ENCODE measurements at places on chromosomes 1 and 21. TPM values are rescaled to one million over a fixed set of nuclear protein-coding genes. Genes with fewer than 3 reads are reported as not detected.

- no peak overlapping the region for H3K4me3 ChIP-seq
- H3K27me3 ChIP-seq, result no peaks in the 10 kb centered on the region
- peaks cover 6% of the 10 kb centered on the region for H3K4me1 ChIP-seq
- no peak overlapping the region for H3K27ac ChIP-seq
Observed at GRCh38 chr1:193025218-193025617, 33.9 kb downstream of the UCHL5 start.

GRCh38 chr1:170864238-170864637 is 71.1 kb upstream of the MROH9 start:
- no peak overlapping the region for H3K4me3 ChIP-seq
- peaks cover 2% of the 10 kb centered on the region for H3K27me3 ChIP-seq
- H3K36me3 ChIP-seq, result no peaks in the 10 kb centered on the region
- DNase-seq, result no peak
- no peak overlapping the region for H3K27ac ChIP-seq

DNA sequence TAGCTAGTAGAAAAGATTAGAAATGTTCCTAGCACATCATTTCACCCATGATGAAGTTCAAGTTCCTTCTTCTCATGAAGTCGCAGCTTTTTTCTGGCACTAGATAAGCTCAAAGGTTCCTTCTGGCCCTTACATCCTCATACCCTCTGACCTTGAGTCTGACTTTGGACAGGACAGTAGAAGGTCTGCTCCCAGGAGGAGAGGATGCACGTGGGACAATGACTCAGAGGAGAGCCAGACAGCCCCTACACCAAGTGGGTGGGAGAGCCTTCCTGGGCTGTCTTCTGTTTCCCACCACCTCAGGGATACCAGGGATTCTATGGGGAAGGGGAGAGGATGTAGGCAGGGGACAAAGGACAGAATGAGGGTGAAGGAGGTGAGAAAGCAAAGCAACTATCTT is 86.0 kb downstream of the HHIPL2 start:
- H3K27ac ChIP-seq, result no peak overlapping the region
- H3K27me3 ChIP-seq, result no peaks in the 10 kb centered on the region
- peaks cover 6% of the 10 kb centered on the region for H3K36me3 ChIP-seq
- peaks cover 8% of the 10 kb centered on the region for H3K4me1 ChIP-seq
- no peak overlapping the region for H3K4me3 ChIP-seq

GRCh38 chr1:15323989-15324868 is 77.2 kb downstream of the FHAD1 start:
- H3K4me1 ChIP-seq, result peaks cover 4% of the 10 kb centered on the region
- peaks cover 4% of the 10 kb centered on the region for H3K27me3 ChIP-seq
- no peaks in the 10 kb centered on the region for H3K36me3 ChIP-seq
- no peak overlapping the region for H3K4me3 ChIP-seq

LRRC7 gene
- 0.27 TPM for total RNA-seq

All from activated CD8-positive, alpha-beta T cell treated with anti-CD3 and anti-CD28 coated beads for 36 hours (primary cell).